Activated CD8-positive, alpha-beta memory T cell treated with anti-CD3 and anti-CD28 coated beads for 1 hour (primary cell): ENCODE measurements at places on chromosomes 13 and 19.
A peak's percentile ranks its signal among the peaks of the same experiment; 100 is the strongest.

GRCh38 chr19:13437919-13438618 is 68.2 kb downstream of the CACNA1A start:
- no peak for DNase-seq

- no peak for DNase-seq
These were observed 262 bp downstream of the COX7A1 start for GRCh38 chr19:36152019-36152351.

GRCh38 chr13:99391781-99392469 is 84.7 kb upstream of the GPR183 start:
- DNase-seq, result no peak

DNA sequence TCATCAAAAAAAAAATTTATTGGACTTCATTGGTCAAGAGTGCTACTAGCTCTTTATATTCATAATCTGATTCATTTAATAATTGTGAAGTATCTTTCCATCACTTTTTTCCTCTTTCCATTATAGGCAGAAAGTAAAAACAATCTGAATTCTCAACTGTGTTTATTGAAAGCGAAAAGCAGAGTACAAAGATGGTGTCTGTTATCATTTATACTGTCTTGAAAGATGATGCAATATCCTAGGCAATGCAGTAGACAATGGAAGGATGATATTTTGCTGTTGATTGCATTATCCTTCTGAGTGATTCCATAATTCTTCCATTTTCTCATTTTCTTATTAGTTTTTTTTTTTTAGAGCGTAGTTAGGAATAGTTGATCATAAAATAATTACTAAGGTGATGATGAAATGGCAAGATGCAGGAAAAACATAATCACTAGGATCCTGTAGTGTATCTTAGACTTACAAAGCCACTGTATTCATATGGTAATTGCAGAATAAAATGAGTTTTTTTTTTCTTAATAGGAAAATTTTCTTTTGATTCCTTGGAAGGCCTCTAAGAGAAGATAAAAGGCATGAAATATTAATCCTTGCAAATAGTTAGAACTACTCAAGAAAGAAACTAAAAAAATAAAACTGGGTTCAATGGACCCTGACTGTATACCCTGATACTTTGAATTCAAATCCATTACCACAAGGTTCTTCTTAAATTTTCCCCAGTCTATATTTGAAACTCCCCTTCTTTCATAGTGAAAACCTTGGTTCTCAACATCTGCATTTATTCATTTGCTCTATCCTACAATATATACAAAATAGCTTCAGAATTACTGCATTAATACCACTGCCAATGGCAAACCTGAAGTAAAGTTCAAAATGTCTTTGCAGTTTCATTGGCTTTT is 11.6 kb downstream of the URI1 start:
- no peak for DNase-seq

GRCh38 chr19:29671393-29672160 is 6.3 kb downstream of the PLEKHF1 start:
- peak; percentile 78 for DNase-seq

DNA sequence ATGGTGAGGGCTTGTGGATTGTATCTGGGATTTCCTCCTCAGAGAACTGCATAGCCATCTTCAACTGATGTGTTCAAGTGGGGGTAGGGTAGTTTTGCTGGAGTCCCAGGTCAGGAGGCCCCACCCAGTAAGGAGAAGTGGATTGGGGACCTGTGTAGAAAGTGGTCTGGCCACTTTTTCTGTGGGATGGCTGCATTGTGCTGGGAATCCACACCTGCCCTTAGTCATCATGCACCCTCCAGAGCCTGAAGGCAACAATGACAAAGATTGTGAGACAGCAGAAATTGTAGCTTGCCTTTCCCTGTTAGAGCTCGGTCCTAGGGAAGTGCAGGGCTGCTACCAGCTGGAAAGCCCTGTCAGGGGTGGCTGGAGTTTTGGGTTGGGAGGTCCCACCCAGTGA is 255.4 kb downstream of the NDFIP2 start:
- no peak for DNase-seq

GRCh38 chr13:73000027-73000674 is 58.7 kb upstream of the KLF5 start:
- no peak for DNase-seq

- DNase-seq, result no peak
These were observed 3.4 kb upstream of the USE1 start for GRCh38 chr19:17211547-17212446.

GRCh38 chr13:32783067-32783466 is 196.8 kb downstream of the PDS5B start:
- DNase-seq, result no peak

DNA sequence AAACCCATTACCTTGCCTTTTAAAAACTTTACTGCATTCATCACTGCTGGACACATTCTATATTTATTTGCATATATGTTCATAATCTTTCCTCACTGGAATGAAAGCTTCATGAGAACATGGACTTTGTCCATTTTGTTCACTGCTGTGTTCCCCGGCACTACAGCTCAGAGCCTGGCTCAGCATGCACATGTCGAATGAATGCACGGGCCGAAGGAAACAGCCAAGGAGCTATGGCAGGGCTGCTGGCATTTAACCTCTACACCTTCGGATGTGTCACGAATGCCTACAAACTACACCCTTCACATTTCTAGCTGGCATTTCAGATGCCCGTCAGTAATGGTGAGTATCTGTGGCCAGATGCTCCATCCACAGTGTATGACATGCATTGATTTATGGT is 7.6 kb downstream of the MTIF3 start:
- no peak for DNase-seq

- DNase-seq, result no peak
These were observed 71.7 kb upstream of the VSTM2B start for GRCh38 chr19:29454109-29454508.

- DNase-seq, result no peak
These were observed 702 bp upstream of the EPSTI1 start for GRCh38 chr13:42992764-42993122.

- DNase-seq, result no peak
These were observed 14.7 kb upstream of the ADPRHL1 start for GRCh38 chr13:113468029-113468428.

DNA sequence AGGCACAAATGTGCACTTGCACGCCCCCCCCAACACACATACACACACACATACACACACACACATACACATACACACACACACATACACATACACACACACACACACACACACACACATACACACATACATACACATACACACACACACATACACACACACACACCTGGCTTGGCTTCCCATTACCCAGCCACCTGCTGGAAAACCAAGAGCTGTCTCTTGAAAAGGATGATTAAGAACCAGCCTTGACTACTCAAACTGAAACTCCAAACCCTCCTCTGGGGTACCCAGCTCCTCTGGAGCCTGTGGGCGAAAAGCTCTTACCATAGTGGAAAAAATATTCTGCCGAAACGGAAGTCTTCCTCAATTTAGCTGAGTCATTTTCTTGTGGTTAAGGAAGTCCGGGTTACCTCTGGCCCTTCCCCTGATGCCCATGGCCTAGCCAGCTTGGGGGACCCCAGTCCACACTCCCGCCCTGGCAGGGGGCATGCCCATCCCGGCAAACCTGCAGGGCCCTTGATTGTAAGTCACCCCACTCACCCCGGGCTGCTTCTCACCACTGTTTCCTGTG is 21.9 kb downstream of the CEBPA start:
- DNase-seq, result no peak

GRCh38 chr19:58252102-58252685 is 23.5 kb downstream of the ZNF544 start:
- DNase-seq, result no peak

- no peak for DNase-seq
These were observed 8.4 kb downstream of the RGL3 start for GRCh38 chr19:11410682-11411081.

- no peak for DNase-seq
These were observed 2.2 kb downstream of the PDE4C start for GRCh38 chr19:18223860-18224524.

GRCh38 chr13:33008946-33009722 is 7.1 kb upstream of the KL start:
- no peak for DNase-seq

DNA sequence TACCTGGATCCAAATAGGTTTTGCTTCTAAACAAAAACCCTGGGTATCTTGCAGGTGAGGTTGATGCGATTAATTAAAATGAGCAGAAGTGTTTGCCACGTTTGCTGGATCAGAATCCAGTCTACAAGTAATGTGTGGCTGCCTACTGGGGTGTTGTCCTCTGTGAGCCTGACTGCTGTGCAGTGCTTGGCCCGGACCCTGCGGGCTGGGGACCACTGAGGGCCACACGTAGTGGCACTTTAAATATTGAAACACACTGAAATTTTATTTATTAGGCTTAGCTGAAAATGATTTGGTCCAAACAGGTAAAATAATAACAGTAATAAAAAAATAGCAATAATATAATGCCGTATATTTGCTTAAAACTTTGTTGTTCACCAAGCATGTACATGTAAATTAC is 338.0 kb downstream of the MYO16 start:
- no peak for DNase-seq

DNA sequence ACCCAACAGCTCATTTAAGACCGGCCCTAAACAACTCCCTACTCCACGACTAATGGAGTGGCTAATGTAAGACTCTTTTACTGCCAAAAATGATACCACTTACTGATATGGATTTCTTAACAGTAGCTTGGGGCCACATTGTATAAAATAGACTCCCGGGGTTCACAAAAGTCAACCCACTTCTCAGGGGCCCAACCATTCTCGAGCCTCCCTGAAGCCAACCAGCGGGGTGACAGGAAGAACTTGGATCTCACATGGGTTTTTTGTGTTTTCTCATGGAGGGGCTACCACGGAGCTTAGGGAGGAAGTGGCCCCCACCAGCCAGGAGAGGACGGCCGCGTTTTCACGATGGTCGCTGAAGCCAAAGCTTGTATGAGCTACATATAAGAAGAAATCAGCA is 8.1 kb downstream of the MCF2L start:
- DNase-seq, result no peak

DNA sequence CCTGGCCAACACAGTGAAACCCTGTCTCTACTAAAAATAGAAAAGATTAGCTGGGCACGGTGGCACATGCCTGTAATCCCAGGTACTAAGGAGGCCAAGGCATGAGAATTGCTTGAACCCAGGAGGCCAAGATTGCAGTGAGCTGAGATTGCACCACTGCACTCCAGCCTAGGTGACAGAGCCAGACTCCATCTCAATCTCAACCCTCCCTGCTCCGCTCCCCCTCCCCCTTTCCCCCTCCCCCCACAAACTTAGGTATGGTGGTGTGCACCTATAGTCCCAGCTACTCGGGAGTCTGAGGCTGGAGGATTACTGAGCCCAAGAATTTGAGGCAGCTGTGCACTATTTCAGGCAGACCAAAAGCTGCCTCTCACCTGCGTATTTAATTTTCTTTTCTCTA is 21.6 kb upstream of the RNF113B start:
- DNase-seq, result no peak

DNA sequence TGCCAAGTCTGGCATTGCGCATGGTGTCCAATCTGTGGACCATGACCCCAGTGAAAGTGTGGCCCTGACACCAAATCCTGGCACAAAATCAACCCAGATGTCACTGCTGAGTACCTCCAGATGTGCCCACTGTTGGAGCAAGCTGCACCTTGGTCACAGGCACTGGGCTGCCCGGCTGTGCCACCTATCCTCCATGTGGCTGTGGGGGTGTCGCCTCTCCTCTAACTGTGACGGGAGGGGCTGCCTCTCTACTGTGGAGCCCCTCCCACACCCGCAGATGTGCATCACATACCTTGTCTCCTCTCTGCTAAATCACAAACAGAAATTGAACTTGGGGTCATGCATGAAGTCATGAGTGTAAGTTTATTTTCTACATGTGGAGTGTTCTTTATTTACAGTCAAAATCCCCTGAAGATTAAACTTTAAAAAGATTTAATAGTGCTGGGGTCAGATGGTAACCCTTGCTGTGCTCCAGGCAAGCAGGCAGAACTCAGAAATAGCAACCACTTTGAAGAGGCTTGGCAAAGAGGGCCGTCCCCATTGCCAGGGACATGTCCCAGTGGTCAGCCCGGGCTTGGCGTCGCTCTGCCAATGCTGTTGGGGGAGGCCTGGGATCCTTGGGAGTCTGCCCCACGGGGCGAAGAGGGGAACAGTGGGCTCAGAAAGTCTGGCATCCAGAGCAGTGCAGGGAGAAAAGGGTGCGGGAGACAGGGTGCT is 46.4 kb upstream of the ZNF536 start:
- no peak for DNase-seq

- no peak for DNase-seq
These were observed 81.5 kb upstream of the SLC7A1 start for GRCh38 chr13:29676941-29677452.

DNA sequence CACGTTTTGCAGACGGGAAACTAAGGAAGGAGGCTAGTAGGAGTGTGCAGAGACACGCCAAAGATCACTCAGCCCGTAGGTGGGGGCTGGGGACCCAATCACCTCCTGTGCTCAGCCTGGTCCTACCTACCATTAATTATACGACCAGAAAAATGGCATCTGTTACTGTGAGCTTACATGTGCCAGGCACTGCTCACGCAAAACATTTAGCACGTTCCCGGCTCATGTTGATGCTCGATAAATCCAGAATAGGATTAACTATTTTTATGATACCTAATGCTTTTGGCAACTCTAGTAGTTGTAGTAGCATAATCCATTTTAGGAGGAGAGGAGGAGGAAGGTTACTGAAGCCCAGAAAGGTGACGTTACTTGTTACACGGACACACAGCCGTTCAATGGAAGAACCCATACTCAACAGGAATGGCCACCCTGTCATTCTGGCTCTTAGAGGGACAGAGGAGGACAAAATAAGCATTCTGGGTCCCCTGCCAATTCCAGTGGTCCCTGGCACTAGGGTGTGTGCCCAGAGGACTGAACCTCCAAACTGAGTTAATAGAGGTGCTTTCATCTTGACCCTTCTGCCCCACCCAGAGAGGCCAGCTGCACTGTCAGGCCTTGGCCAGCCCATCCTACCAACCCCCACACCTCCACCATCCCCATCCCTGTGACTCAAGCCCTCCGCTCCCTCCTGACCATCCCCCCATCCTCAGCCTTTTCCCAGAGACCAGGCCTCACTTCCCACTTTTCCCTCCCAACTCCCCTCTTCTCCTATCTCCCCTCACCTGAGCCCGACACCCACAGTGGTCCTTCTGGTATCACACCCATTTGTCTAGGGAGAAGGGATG is 5.0 kb upstream of the EML2 start:
- no peak for DNase-seq

- DNase-seq, result no peak
These were observed 10.8 kb downstream of the NDFIP2 start for GRCh38 chr13:79491715-79492114.

DNA sequence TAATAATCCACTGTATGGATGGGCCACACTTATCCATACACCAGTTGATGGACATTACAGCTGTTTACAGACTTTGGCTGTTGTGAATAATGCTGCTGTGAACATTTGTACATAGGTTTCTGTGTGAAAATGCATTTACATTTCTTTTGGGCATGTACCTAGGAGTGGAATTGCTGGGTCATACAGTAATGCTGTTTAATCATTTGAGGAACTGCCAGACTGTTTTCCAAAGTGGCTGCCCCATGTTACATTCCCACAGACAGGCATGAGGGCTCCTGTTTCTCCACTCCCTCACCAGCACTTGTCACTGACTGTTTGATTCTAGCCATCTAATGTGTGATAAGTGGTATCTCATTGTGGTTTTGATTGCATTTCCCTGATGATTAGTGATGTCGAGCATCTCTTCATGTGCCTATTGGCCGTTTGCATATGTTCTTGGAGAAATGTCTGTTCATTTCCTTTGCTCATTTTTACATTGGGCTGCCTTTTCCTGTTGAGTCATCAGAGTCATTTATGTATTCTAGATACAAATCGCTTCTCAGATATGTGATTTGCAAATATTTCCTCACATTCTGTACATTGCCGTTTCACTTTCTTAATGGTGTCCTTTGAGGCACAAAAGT is 12.8 kb downstream of the TMEM255B start:
- no peak for DNase-seq
